CD4-positive, alpha-beta T cell treated with Interleukin-2 at 100 ng/mL for 4 hours (primary cell): ENCODE measurements at places on chromosomes 12 and 14.

GRCh38 chr12:14373217-14373616 is 7.7 kb downstream of the ATF7IP start:
- DNase-seq = no peak

- no peak for DNase-seq
These were observed 53.1 kb downstream of the TSPAN9 start for GRCh38 chr12:3130057-3130830.

GRCh38 chr14:21846227-21846885 is 172.7 kb upstream of the OR4E1 start:
- peak; percentile 77 for DNase-seq

DNA sequence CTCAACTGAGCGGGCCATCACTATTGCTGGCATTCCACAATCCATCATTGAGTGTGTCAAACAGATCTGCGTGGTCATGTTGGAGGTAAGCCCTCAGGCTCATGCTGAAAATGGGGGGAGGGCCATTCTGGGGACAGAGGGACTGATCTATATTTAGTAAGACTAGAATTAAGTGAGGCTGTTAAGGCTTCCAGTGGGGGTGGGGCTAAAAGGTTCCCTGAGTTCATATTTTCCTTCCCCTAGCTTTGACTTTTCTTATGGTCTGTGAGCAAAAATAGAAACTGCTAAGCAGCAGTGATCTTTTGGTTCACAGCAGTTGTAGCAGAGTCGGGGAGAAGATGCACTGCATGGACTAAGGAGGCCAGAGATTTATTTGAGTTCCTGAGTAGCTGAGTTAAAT is 9.2 kb downstream of the PCBP2 start:
- no peak for DNase-seq

DNA sequence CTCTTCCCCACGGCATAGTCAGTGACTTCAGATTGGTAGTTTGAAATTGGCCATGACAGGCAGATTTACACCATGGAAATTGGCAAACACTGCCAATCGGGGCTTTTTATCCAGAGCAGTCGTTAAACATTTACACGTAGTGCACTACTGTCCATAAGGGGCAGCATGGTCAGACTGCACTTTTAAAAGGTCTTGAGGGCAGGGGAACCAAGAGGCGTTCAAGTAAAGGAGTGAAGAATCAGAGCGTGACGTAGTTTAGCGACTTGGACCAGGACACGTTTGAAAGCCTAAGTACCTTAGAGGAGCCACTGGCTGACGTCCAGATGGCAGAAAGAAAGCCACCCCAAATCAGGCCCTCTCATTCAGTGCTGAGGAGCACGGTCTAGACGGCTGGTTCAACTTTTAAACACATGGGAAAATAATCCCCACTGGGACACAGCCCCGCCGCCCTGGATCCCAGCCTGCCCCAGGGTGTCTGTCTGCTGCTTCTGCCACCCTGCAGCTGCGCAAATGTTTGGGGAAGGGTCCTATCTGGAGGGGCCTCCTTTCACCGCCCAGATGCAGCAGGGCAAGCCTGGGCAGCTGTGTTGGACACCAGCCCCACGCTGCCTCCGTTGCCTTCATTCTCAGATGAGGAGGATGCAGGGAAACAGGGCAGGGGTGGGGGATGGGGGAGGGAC is 52.5 kb upstream of the PPP2R5C start:
- DNase-seq = no peak

GRCh38 chr12:28507867-28508266 is 317.6 kb downstream of the CCDC91 start:
- no peak for DNase-seq

- no peak for DNase-seq
These were observed 64.5 kb downstream of the TESC start for GRCh38 chr12:117034701-117035151.

DNA sequence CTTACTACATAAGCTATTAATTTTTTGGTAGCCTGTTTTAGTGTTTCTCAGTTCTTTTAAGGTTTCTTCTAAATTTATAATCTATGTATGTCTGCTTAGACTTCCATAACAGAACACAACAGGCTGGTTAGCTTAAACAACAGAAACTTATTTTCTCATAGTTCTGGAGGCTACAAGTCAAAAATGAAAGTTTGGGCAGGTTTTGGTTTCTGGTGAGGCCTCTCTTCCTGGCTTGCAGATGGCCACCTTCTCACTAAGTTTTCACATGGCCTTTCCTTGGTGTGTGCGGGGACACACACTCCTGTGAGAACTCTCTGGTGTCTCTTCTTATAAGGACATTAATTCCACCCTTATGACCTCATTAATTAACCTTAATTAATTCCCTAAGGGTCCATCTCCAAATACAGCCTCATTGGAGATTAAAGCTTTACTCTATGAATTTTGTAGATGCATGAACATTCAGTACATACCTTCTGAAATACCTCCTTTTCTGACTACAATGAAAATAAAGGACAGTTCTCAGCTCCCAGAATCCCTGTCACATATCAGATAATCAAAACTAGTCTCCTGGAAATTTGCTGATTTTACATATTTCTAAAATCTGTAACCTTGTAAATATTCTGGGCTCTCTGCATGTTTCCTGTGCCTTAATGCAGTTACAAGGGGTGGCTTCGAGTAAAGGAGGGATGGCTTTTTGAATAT is 23.2 kb upstream of the BMAL2 start:
- no peak for DNase-seq

DNA sequence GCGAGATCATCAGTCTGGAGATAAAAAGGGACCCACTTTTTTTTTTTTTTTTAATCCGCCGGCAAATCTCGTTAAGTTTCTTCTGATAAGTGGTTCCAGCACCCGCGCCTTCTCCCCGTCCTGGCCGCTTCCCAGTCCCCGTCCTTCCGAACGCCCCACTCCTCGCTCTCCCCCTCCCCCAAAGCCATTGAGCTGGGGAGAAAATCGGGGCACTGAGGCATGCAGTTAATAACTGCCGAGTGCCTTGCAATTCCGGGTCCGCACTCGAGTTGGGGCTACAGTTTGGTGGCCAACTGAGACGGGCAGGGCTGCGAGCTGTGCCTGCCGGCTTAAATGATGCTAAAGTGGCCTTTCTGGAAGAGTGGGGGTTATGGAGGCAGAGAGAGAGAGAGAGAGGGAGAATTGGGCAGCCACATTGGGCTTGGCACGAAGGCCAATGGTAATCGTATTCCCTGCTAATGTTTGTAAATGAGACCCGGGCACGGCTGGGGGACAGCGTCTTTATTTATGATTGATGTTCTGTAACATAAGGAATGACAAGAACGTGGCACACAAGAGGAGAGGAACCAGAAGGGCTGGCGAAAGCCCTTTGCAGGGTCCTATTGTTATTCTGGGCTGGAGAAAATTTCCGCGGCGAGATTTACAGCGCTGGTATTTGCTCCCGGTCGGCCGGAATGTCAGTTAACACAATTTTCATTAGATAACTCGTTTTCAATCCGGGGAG is 115.4 kb upstream of the MYL2 start:
- no peak for DNase-seq

DNA sequence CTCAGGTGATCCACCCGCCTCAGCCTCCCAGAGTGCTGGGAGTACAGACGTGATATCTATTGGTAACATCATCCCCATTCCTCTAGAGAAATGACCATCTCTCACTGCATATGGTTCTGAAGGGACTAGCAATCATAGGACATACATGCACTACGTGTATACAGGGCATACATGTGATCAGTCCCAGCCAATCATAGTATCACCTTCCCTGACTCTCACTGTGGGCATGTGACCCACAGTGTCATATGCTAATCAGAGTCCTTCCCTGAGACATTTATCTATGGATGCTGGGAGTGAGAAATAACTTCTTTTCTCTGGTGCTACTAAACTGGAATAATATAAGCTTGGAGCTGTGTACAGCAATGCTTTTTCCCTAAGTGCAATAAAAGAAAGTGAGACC is 12.1 kb upstream of the FBXW8 start:
- no peak for DNase-seq

DNA sequence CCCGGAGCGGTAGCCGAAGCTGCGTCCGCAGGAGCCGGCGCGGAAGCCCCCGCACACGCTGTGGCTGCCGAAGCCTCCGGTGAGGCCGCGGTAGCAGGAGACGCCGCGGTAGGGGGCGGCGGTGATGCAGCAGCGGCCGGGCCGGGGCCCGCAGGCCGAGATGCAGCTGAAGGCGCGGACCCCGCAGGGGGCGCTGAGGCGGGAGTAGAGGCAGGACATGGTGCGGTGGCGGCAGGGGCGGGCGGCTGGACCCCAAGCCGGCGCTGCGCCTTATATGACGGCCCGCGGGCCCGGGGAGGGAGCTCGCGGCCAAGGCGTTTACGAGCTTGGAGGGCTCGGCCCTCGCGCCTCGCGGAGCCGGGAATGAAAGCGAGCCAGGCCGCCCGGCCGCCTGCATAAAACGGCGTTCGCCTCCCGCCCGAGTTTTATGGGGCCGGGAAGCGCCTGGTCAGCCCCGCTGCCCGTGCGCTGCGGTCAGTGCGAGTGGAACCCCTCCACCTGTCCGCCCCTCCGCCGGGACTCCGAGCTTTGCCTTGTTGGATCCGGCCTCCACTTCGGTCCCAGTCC is 16.0 kb upstream of the KRT86 start:
- DNase-seq = no peak

GRCh38 chr12:5546616-5547015 is 114.7 kb downstream of the NTF3 start:
- DNase-seq = no peak

- no peak for DNase-seq
These were observed 238.5 kb downstream of the SPTSSA start for GRCh38 chr14:34223373-34224148.

GRCh38 chr14:79251278-79251677 is 960.0 kb downstream of the DIO2 start:
- DNase-seq = no peak

- no peak for DNase-seq
These were observed 316.2 kb downstream of the EGLN3 start for GRCh38 chr14:33634631-33635030.

GRCh38 chr12:52436828-52437474 is 2.8 kb upstream of the KRT75 start:
- DNase-seq = no peak

- DNase-seq = peak; percentile 13
These were observed 16.8 kb downstream of the ERO1A start for GRCh38 chr14:52678591-52678990.

DNA sequence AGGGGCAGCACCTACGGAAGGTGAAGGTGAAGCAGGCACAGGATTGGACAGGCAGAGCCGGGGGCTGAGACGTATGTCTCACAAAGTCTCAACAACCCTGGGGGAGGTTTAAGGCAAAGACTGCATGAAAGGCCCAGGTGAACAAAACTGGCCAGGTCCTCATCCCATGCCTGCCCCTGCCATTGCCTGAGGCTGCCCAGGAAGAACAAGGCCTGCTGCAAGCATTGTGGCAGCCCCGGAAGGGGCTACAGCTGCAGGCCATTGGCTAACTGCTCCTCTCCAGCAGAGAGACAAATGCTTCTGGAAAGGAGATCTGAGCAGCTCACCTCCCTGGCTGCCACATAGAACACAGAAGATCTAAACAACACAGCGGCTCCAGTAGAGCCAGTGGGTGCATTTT is 20.4 kb upstream of the TMEM179 start:
- no peak for DNase-seq

- DNase-seq = peak; percentile 53
These were observed 56.5 kb downstream of the GTF2A1 start for GRCh38 chr14:81164167-81164774.

- DNase-seq = no peak
These were observed 72.4 kb downstream of the USP15 start for GRCh38 chr12:62332598-62332997.

DNA sequence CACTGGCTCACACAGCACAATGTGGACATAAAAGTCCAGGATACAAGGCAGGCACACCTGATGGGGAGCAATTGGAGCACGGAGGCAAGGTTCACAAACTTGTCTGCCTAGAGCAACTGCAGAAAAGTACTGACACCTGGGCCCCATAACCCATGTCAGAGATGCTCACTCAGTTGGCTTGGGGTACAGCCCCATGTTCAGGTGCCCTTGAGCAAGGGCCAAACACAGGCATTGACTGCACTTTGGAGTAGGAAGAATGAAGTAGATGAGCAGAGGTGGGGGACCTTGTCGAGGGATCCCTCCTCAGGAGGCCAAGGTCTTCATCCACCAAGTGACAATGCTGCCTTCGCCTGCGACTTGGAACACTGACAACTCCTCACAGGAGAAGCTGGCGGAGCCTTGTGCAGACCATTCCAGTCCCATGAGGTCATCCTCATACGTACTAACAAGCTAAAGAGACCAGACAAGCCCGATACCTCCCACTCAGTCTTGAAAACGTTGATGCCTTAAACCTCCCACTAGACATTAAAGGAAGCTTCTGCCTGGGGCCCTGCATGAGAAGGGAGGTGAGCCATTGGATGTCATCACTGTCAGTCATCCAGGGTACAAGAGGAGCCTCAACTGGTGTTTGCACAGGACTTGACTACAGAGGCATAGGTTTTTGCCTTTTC is 42.5 kb upstream of the C14orf180 start:
- no peak for DNase-seq

- no peak for DNase-seq
These were observed 380.0 kb downstream of the ATP23 start for GRCh38 chr12:58321414-58321813.

- no peak for DNase-seq
These were observed 25.8 kb downstream of the ACVR1B start for GRCh38 chr12:51977320-51977753.

GRCh38 chr12:4202918-4203317 is 70.6 kb upstream of the CCND2 start:
- DNase-seq = no peak

- no peak for DNase-seq
These were observed 32.7 kb downstream of the TMEM19 start for GRCh38 chr12:71718611-71719010.

GRCh38 chr12:5246196-5246595 is 185.7 kb upstream of the NTF3 start:
- no peak for DNase-seq

GRCh38 chr12:87021400-87021799 is 765.2 kb upstream of the MGAT4C start:
- no peak for DNase-seq

DNA sequence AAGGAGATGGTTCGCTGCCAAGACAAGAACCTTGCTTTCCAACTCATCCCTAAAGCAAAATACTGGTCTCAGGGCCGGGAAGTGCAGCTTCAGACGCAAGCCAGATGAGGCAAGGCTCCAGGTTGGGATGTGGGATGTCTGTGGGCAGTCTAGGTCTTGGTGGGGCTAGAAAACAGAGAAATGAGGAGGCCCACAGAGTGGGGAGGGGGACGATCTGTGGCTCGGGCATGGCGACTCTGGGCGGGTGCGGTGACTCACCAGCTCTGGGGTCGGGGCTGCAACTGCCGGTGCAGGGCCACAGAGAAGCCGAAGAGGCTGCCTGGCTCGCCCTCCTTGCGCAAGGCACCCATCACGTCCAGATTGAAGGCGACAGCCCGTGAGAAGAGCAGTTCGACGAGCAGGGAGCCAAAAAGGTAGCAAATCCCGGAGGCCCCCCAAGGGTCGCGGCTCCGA is 459 bp downstream of the ITGA7 start:
- no peak for DNase-seq

- no peak for DNase-seq
These were observed 584 bp downstream of the ACVR1B start for GRCh38 chr12:51951843-51952722.
